CD4-positive, alpha-beta T cell (primary cell): ENCODE measurements at places on chromosomes 12 and 14.

- no peak for DNase-seq
Measured at GRCh38 chr12:88420457-88420856, 159.8 kb downstream of the KITLG start.

DNA sequence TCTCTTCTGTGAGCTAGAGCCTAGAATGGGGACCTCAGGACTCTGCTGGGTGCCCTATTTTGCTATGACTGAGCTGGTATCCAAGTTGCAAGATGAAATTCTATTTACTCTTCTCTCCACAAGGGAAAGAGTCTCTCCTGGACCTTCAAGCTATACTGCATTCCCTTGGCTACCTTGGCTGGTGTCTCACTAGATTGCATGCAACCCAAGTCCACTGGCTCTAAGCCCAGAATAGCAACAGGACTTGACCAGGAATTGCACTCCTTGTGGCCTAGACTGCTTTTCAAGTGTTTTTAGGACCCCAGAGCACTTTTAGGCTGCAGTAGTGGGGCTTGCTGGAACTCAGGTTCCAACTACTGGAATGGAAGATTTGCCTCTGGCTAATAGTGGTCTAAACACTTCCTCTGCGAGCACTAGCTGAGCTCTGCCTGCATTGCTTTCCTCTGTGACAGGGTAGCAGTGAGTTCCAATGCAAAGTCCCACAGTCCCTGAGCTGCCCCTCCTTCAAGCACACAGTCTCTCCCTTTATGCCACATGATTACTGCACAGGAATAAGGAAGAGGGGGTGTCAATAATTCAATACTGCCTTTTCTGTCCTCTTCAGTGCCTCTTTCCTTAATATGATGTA is 1009.1 kb upstream of the FLRT2 start:
- DNase-seq = no peak

- no peak for DNase-seq
Measured at GRCh38 chr14:99819514-99819913, 26.3 kb downstream of the EML1 start.

DNA sequence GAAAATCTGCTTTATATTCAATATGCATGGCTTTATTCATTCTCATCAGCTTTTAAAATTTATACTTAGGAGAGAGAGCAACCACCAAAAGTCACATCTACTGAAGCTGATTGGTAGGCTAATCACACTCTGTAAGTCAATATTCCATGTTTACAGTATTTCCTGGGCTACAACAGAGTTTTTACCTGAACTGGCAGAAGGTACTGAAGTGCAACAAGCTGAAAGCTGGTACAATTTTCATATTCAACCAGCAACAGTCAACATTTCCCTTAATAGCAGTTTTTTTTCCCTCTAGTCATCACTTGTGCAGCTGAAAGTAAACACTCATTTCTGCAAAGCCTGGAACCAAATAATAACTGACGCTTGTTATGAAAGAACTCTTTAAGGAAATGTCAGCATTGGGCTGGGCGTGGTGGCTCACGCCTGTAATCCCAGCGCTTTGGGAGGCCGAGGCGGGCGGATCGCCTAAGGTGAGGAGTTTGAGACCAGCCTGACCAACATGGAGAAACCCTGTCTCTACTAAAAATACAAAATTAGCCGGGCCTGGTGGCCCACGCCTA is 12.9 kb downstream of the BRAP start:
- DNase-seq = no peak

GRCh38 chr12:69129017-69129416 is 110.4 kb upstream of the CPSF6 start:
- no peak for DNase-seq

DNA sequence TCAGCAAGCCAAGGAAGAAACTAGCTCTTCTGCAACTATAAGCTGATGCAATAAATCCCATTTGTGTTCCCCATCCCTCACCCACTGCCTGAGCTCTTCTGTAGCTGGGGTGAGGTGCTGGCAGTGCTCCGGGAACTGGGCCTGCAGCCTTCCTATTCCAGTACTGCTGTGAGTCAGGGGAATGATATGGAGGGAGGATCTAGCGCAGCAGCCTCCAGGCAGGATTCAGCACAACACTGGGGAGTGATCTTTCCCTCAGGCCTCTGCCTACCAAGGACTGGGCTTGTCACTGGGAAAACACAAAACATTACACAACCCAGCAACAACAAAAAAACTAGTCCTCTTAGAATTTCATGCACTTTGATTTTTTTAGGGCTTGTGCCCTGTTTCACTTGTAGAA is 58.7 kb downstream of the ST8SIA1 start:
- no peak for DNase-seq

GRCh38 chr12:131366261-131366871 is 344.5 kb upstream of the SFSWAP start:
- DNase-seq = no peak

GRCh38 chr12:52316290-52316689 is 4.9 kb downstream of the KRT83 start:
- no peak for DNase-seq

GRCh38 chr12:31482816-31483215 is 108.1 kb downstream of the DENND5B start:
- DNase-seq = no peak

GRCh38 chr14:20631880-20632389 is 9.6 kb downstream of the OR6S1 start:
- no peak for DNase-seq

- no peak for DNase-seq
Measured at GRCh38 chr12:28683366-28683765, 465.7 kb upstream of the FAR2 start.

- DNase-seq = no peak
Measured at GRCh38 chr12:83361071-83361470, 674.4 kb downstream of the TMTC2 start.

- no peak for DNase-seq
Measured at GRCh38 chr12:74043343-74043742, 494.3 kb upstream of the ATXN7L3B start.

DNA sequence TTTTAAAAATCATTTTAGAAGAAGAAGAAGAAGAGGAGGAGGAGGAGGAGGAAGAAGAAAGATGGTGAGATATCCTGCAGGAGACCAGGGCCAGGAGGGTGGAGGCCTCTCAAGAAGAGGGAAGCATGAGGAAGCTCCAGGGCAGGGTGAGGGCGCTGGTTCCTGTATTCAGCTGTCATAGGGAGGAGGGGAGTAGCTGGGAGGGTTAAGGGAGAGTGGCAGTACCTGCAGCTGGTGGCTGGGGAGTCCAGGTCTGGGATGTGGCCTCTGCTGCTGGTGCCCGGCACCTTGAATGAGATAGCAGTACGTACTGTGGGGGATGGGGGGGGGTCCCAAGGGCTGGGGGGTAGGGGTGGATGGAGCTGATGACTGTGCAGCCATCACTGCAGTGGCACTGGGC is 9.8 kb downstream of the RBP5 start:
- no peak for DNase-seq

GRCh38 chr14:49851813-49852212 is 775 bp downstream of the NEMF start:
- DNase-seq = no peak

- no peak for DNase-seq
Measured at GRCh38 chr14:45906257-45906656, 653.3 kb upstream of the MIS18BP1 start.

DNA sequence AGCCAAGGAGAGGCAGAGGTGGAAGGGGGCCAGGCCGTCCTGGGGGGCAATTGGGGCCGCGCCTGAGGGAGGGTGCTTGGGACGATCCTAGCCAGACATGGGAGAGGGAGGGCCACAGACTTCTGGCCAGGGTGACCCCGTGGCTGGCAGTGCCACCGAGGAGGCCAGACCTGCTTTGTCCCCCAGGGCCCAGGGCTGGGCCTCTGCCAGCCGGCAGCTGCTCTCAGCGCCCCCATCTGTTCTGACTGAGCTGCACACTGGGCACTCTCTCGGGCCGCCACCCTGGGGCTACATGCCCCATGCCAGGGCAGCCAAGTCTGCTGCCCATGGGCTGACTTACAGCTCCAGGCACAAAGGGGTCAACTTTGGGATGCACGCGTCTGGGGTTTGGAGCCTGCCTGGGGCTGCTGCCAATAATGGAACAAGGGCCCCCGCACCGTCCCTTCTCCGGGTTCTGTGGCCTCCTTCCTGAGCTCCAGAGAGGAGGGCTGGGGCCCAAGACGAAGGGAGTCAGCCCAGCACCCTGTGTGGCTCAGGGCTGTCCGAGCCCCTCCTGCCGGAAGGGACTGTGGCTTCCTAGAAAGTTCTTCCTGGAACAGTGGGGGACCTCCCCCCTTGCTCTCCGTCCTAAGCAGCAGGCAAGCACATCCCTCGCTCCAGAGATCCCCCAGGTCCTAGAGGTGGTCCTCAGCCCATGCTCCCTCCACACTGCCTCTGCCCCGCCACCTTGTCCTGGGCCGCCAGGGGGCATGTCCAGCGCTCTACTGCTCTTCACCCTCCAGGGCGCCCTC is 1.1 kb downstream of the ADSS1 start:
- no peak for DNase-seq

DNA sequence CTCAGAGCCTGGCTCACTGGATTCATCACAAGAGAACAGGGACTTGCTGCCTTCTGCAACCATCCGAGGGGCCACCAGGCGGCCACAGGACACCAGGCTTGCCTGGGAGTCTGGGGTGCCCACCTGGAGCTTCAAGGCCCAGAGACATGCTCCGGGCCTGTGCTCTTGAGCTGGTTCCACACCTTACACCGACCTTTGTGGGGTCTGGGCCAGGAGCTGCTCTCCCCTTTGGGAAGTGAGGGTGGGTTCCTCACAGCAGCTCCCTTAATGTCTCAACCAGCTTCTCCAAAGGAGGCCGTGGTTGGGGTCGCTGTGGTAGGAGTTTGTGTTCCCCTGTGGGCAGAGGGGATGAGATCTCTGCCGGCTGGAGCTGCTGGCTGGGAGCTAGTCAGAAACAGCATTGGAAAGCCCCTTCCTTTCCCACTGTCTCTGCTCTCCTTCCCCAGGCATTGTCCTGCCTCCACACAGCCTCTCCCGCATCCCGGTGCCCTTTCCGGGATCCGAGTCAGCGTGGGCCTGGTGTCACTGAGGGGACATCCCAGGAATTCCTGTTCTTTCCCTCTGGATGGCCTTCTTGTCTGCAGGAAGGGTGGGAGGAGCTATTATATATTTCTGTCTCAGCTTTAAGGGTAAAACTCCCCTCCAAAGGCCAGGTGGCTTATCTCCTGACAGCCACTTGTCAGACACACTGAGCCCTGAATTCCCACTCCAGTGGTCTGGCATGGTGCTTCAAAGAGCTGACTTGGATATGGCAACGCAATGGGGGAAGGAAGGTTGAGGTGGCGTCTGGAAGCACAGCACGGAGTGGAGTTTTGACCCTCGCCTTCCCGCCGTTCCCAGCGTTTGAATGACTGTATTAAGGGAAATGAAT is 5.1 kb upstream of the PAPLN start:
- DNase-seq = no peak

- DNase-seq = no peak
Measured at GRCh38 chr12:10664499-10664898, 9.4 kb downstream of the STYK1 start.

DNA sequence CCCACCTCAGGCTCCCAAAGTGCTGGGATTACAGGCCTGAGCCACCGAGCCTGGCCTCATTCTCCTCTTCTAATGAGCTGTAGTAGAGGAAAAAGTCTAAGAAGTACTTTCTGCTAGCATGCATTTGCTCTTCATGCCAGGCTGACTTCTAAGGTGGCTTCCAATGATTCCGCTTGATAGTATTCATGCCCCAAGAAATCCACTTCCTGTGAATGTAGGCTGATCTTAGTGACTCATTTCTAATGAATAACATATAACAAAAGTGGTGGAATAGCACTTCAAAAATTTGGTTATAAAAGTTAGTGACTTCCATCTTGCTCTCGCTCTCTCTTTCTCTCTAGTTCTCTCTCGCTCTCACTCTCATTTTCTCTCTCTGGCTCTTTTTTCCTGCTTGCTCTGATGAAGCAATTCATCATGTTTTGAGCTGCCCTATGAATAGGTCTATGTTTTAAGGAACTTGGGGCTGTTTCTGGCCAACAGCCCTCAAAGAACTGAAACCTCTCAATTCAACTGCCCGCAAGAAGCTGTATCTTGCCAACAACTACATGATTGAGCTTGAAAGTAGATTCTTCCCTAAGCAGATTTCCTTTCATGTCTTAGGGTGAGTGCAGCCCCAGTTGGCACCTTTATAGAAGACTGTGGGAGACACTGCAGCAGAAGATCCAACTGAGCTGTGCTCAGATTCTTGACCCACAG is 282.9 kb downstream of the RMST start:
- DNase-seq = no peak

DNA sequence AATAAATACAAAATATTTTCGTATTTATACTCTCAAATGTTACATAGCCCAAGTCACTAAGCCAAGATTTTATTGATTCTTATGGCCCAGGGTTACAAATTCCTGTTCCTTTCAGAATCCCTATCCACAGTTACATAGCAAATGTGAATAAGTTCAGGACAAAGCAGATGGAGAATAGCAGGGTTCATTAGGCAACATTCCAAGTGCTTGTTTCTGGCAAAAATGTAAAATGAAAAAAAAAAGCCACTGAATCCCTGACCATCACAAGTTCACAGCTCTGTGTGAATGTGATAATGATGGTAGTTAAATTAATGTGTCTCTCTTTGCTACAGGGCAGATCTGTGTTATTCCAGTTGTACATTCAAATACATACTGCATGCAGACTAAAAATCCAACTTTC is 74.6 kb downstream of the KCNC2 start:
- no peak for DNase-seq

DNA sequence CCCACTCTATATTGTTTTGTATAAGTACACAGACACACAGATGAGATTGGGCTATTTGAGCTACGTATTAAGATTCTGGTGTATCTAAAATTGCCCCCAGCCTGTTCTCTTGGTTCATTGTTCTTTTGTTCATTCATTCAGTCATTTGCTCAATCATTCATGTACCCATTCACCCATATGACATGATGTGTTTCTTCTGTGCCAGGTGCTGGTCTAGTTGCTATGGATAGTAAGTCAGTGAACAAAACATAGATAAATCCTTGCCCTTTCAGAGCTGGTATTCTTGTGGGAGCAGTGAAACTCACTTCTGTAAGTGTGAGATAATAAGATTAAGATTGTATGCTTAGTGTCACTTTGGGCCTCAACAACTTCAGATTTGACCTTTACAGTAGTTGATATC is 191.3 kb downstream of the TMTC2 start:
- no peak for DNase-seq

DNA sequence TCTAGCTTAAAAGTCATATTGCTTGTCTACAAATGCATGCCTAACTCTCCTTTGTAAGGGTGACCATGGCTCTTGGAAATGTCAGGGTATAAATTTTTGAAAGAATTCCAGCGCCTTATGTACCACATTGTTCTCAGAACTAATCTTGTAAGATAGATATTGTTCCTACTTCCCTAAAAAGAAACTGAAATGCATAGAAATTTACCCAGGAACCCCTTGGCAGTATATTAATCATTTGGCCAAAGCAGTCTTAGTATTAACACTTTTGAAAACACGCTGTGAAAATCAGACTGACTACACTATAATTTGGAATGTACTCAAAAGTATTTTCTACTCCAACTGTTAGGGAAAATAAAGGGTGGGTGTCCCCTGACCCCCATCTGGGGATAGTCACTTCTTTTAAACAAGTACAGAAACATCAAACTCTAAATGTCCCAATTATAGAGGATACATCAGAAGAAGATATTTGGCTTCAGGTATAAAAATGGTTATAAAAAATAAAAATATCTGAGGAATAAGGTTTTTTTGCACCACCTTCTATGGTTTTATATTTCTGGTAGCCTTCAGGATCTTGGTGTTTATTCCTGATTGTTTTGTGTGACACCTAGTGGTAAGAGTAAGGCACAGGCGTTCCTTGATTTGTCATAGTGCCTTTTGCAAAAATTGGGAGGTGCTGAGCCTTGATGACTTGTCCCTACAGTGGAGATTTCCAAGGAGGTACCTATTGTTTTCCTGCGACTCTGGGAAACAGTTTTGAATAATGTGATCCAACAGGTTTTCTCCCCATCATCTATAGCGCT is 2.2 kb upstream of the NFKBIA start:
- DNase-seq = peak; percentile 72

GRCh38 chr12:72209086-72209485 is 63.1 kb upstream of the TRHDE start:
- DNase-seq = no peak
